ENCODE measurements at places on chromosomes 12 and 14. TPM values are rescaled to one million over a fixed set of nuclear protein-coding genes. Genes with fewer than 3 reads are reported as not detected.

Gene RAB3IP
- 13.4 TPM for total RNA-seq

Gene MON2
- 69.8 TPM for total RNA-seq

DNA sequence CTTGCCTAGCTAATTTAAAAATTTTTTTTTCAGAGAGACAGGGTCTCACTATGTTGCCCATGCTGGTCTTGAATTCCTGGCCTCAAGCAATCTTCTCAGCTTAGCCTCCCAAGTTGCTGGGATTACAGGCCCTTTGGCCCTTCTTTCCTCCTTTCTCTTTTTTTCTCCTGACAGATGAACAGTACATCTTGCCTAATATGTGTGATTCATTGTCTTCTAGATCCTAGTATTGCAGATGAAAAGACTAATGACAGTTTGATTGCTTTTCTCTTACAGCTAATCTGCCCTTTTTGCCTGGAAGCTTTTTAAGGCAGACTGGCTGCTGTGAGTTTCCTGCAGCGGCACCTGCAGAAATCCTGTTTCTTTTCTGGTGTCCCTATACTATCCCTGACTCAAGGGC is 12.0 kb downstream of the DEPDC4 start:
- no peak for DNase-seq
- no peaks in the 10 kb centered on the region for H3K27me3 ChIP-seq
- no peak overlapping the region for H3K27ac ChIP-seq
- H3K4me1 ChIP-seq = no peaks in the 10 kb centered on the region
- H3K4me3 ChIP-seq = no peak overlapping the region

DNA sequence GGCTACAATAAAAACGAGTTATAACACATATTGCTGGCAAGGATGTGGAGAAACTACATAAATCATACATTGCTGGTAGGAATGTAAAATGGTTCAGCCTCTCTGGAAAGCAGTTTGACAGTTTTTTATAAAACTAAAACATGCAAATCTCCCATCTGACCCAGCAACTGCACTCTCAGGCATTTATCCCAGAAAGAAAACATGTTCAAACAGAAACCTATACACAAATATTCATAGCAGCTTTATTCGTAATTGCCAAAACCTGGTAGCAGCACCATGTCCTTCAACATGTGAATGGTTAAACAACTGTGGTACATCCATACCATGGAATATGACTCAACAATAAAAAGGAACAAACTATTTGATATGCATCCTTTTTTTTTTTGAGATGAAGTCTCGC is 10.1 kb upstream of the TMCC3 start:
- H3K36me3 ChIP-seq = no peaks in the 10 kb centered on the region
- H3K27me3 ChIP-seq = peaks cover 49% of the 10 kb centered on the region
- no peaks in the 10 kb centered on the region for H3K4me1 ChIP-seq
- no peak overlapping the region for H3K27ac ChIP-seq
- no peak for DNase-seq
